CD4-positive, alpha-beta T cell (primary cell): ENCODE measurements at places on chromosomes 2 and 18. TPM values are rescaled to one million over a fixed set of nuclear protein-coding genes. Genes with fewer than 3 reads are reported as not detected.

Gene LNPK
- 12.7 TPM for total RNA-seq

Gene MLPH
- total RNA-seq, result not detected

Gene ANKRD23
- 6.2 TPM for total RNA-seq

Gene LBX2
- total RNA-seq, result not detected

Gene DLX1
- not detected for total RNA-seq

Gene UGT1A8
- total RNA-seq, result not detected

Gene ARL4C
- 469 TPM for total RNA-seq

Gene ACADL
- total RNA-seq, result not detected

Gene CERS6
- 17.9 TPM for total RNA-seq

Gene CNDP1
- total RNA-seq, result 0.39 TPM

Gene CYP26B1
- total RNA-seq, result 0.05 TPM

Gene GKN2
- not detected for total RNA-seq

Gene COBLL1
- total RNA-seq, result 0.53 TPM

Gene MARCHF7
- total RNA-seq, result 61.4 TPM

- no peak for DNase-seq
Observed at GRCh38 chr2:231469583-231469950, 5.3 kb upstream of the NCL start.

GRCh38 chr2:186572705-186573104 is 17.2 kb upstream of the ITGAV start:
- DNase-seq, result no peak

GRCh38 chr2:51990684-51991083 is 958.8 kb upstream of the NRXN1 start:
- DNase-seq, result no peak

- no peak for DNase-seq
Observed at GRCh38 chr2:6679471-6679870, 186.2 kb downstream of the CMPK2 start.

DNA sequence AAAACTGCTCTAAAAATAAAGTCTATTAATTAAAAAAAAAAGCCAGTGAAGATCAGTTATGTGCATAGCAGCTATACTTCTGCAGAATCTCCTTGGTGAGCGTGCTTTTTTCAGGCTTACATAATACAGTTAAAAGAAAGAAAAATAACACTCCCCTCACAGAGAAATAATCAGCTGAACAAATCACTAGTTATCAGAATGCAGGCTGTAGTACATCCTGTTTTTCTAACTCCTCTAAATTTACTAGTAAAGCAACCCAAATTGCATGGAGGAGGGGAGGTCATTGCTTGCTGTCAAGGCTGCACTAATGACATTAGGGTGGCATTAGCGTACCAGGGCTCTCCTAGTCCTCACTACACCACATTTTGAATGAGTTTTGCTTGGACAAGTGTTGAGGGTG is 192.2 kb downstream of the PLCL1 start:
- no peak for DNase-seq

- DNase-seq, result no peak
Observed at GRCh38 chr18:8730080-8730827, 24.9 kb downstream of the MTCL1 start.

- DNase-seq, result no peak
Observed at GRCh38 chr18:78073275-78073674, 823.6 kb downstream of the GALR1 start.

GRCh38 chr2:238389988-238390589 is 36.6 kb upstream of the ASB1 start:
- DNase-seq, result no peak

DNA sequence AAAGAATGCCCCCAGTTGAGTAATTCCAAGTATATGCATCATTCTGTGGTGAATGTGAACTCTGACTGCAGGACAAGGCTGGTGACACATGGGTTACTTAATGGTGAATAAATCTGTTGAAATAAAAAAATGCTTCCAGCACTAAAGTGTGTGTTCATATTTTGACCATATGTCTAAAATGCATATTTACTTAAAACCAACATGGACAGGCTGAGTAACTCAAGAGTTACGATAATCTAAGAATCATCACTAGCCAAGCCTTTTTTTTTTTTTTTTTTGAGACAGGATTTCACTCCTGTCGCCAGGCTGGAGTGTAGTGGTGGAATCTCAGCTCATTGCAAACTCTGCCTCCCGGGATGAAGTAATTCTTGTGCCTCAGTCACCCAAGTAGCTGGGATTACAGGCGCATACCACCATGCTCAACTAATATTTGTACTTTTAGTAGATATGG is 47.1 kb upstream of the CCBE1 start:
- DNase-seq, result no peak

GRCh38 chr2:15780912-15781574 is 159.3 kb upstream of the MYCN start:
- DNase-seq, result no peak

- DNase-seq, result no peak
Observed at GRCh38 chr18:32315881-32316280, 126.0 kb downstream of the MEP1B start.

DNA sequence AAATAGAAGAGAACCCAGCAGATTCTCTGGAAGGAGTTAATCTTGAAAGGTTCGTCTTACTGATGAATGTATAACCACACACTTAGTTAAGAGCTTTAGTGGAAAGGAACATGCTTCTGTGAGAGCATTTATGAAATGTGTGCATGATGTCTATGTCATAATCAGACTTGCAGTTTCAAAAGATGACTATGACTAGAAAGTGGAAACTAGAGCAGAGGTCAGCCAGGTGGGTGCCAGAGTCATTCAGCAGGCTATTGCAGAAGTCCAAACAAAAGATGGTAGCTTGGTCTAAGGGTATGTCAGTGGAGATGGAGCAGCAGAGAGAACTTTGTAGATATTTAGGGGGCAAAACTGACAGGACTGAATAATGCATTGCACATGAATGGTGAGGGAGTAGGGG is 825.8 kb downstream of the DCC start:
- no peak for DNase-seq

- DNase-seq, result no peak
Observed at GRCh38 chr2:68487773-68488355, 20.5 kb downstream of the APLF start.

DNA sequence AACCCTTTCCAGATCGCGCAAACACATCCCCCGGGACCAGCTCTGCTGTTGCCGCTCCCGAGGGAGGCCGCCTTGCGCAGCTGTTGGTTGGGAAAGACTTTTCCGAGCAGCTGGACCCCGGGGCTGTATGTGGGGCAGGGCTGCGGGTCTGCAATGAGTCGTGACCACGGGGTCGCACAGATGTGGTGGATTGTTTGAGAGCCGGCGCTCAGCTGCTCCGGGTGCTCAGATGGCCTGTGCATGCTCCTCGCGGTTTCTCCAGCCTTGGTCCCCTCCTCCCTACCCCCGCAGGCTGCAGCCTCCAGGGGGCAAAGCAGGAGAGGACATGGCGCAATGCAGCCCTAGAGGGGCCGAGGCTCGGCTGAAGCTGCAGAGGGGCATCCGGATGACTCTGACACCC is 105.2 kb upstream of the OTOS start:
- no peak for DNase-seq

DNA sequence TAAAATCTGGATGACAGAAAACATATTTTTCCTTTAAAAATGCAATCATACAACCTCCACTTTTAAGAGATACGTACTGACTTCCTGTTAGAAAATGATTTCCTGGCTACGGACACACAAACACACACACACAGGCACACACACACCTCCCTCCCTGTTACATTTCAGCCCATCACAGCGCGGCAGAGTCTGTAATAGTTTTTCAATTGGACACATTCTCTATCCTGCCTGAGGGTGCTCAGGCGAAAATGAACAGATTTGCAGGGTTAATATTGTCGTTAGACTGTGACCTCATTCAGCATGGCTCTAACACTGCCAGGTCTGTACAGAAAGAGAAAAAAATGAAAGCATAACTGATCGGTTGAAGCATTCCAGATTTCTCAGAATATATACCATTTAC is 45.0 kb downstream of the KCTD1 start:
- DNase-seq, result no peak

DNA sequence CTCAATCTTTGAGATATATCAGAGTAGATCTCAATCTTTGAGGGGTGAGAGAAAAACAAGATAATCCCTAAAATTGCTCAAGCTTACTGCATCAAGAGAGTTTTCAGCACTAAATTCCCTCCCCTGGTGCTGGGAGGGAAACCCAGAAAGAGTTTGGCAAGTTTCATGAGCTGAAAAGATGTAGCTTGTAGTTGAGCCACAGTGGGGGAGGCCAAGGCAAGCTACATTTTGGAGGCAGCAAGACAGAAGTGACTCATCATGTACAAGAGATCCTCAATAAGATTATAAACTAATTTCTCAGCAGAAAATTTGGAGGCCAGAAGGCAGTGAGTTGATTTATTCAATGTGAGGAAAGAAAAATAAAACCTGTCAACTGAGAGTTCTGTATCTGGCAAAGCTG is 308.2 kb downstream of the PIEZO2 start:
- no peak for DNase-seq

- no peak for DNase-seq
Observed at GRCh38 chr18:38186491-38186890, 620.9 kb upstream of the CELF4 start.

- DNase-seq, result no peak
Observed at GRCh38 chr2:182047544-182047943, 61.9 kb downstream of the PPP1R1C start.

DNA sequence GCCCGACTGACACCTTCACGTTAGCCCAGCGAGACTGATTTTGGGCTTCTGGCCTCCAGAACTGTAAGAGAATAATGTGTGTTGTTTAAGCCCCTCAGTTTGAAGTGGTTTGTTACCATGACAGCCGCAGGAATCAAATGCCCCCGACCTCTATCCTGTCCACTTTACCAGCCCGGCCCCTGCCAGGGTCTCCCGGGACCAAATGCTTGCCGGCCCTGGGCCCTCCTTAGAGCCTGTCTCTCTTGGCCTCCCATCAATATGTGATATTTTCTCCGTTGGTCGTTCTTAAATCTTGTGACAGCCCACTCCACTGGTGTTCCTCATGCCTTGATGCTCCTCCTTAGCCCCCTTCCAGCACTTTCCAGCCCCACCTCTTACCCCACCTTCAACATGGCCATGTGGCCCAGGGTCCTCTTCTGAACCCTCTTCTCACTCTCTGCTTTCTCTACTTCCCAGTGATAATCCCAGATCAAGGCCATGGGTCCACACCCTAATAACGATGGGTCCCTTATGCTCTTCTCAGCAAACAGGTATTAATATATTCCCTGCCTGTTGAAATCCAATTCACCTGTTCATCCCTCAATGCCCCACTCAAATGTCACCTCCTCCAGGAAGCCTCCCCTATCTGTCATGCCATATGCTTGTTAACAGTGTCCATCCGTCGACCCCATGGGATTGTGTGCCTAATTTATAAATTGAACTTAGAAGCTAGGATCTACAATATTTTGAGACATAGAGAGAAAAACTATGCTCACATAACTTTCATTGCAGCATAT is 192.8 kb downstream of the ZFP36L2 start:
- DNase-seq, result no peak
